NCI-H1436 (cell line): ENCODE measurements at places on chromosomes 1 and 21.

DNA sequence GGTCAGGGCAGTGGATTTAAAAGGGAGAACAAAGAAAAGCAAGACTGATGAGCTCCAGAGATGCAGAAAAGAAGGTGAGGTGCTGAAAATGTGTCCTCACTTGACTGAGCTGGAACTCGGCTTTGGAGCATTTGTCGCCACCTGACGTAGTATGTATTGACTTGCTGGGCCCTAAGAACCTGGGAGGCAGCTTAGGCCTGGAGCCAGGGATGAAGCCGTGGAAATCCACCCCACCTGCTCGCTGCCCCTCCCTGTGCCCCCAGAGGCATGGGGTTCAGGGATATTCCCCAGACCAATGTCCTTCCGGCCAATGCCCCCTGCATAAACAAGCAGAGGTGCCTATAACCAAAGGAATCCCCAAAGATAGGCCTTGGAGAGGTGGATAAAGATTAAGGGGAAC lies 14.3 kb downstream of the MRAP start:
- DNase-seq: no peak

- DNase-seq: no peak
Measured at GRCh38 chr1:56439610-56440264, 139.6 kb downstream of the PLPP3 start.

DNA sequence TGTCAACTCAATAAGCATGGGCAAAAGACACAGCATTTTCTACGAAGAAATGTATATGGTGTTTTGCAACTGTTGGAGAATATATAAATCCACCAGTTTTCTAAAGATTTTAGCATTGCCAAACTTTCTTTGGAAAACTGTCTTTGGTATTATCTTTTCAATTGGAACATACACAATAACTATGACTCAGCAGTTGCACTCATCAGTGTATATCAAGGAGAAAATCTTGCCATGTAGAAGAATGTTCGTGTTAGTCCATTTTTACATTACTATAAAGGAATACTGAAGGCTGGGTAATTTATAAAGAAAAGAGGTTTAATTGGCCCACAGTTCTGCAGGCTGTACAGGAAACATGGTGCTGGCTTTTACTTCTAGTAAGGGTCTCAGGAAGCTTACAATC lies 41.1 kb downstream of the PRKAA2 start:
- no peak for DNase-seq

DNA sequence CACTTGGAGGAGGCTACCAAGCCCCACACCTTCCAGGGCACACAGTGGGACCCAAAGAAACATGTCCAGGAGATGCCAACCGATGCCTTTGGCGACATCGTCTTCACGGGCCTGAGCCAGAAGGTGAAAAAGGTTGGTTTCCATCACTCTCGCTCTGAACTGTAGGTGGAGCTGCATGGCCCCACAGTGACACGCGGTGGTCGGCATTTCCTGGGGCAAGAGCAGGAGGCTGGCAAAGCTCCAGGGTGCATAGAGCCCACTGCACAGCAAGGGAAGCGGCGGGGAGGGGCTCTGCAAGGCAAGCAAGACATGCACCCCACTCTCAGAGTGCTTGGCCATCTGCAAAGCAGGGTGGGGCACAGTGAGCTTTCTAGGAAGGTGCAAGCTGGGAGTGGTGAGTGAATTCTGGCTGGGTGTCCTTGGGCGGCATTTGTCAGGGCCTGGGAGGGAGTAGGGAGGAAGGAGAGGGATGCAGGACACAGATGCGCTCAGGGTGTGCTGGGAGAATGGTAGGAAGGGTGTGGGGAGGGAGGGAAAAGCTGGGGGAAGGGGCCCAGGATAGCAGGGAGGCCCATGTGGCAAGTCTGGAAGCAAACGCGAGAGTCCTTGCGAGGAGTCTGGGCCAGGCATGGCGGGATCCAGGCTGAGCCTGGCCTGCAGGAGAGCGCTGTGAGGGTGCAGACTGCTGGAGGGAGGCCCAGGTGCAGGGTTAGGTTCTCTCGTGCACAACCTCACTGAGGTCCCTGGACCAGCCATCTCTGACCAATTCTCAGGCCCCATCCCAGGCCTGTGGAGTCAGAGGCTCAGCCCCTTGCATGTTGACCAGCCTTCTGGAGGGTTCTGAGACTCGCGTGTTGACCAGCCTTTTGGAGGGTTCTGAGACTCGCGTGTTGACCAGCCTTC lies 11.0 kb downstream of the TRPM2 start:
- no peak for DNase-seq

GRCh38 chr1:222095606-222096475 lies 354.0 kb upstream of the DUSP10 start:
- DNase-seq: no peak

- DNase-seq: no peak
Measured at GRCh38 chr1:235852887-235853286, 13.8 kb downstream of the LYST start.

DNA sequence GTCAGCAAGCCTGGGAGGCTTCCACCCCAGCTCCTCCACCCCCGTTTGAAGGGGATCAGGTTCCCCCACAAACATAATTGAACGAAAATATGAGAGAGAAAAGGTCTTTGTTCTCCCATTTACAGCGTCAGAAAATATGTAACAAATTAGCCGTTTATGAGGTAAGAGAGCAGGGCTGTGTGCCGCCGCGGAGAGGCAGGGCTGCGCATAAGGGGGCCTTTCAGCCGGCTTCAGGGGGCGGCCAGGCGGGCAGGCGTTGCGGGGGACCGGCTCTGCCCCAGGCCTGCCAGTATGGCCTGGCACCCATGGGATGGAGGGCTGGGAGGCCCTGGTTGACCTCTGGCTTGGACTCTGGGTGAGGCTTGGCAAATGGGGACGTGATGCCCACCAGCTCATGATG lies 179.3 kb downstream of the TRABD2B start:
- no peak for DNase-seq

DNA sequence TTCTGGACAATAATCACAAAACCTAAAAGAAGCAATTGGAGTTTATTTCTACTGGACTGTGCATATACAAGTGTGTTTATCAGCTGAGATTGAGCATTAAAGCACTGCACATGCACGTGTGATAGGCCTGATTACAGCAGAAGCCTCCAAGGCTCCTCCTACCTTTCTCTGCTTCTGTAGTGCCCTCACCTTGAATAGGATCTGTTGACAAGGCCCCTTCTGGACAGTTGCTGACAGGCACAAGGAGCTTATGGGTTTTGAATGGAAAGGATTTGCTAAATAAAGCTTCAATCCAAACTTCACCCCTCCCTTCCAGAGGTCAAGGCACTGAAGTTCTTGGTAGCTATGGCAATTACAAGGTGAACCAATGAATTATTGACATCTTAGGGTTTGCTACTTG lies 7.9 kb upstream of the SGIP1 start:
- no peak for DNase-seq

GRCh38 chr1:1079408-1080121 lies 5.5 kb upstream of the RNF223 start:
- peak; percentile 19 for DNase-seq

- DNase-seq: no peak
Measured at GRCh38 chr1:107152395-107152794, 11.6 kb downstream of the NTNG1 start.

DNA sequence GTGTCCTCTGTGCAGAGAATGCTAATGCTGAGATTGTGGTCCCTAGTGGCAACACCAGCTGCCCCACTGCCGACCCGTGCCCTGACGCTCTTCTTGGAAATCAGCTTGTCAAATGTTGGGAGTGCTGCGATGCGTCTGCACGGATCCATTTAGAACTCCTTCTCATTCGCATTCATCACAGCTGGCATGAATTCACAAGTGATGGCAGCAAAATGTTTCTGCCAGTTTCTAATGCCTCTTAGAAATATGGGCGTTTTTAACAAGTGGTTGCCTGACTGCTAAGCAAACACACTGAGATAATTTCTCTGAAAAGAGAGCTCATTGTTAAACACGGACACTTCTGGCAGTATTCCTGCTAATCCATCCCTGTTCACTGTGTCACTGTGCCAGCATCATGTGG lies 131.9 kb upstream of the KCNJ6 start:
- peak; percentile 53 for DNase-seq

DNA sequence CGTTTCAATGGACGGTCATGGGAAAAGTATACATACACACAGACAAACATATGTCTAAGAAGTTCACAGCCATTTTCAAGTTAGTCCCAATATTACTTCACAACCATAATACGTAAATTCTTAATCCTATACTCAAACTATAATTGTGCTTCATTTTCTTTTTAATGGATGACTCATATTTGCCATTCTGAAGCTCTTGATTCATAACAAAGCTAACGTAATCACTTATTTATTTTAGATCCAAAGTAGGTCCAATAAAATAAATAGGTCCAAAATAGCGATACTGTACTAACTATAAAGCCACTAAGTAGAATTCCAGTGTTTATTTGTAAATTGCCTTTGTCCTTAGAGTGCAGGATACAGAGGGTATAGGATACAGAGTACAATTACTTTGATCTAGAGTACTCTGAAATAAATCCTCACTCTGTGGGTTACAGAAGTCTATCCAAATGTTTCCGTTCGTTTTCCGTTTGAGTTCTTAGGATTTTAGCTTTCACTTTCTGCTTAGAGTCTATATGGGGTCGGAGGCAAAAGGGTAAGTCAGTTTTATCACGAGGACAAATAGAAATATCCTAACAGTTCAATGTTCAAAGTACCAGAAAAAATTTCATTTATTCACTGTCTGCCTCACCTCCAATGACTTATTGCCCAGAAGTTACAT lies 8.8 kb upstream of the C1orf115 start:
- no peak for DNase-seq

DNA sequence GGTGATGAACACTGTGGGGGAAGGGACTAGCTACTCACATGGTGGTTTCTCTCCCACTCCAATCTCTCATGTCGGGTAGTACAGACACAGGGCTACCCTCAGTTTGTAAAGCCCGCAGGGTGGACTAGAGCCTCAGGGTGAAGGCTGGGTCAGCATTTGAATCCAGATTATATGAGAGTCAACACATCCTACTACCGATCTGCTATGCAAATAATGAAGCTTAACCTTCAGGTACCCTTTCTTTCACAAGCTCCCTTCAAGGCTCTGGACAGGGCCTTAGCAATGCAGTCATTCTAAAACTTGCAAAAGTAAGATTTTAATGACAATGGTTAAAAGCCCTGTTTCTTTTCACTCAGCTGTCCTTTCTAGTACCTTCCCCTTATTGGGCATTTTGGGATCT lies 5.5 kb upstream of the ZBED6 start:
- DNase-seq: no peak

- peak; percentile 7 for DNase-seq
Measured at GRCh38 chr1:57324388-57324787, 99.5 kb downstream of the DAB1 start.

- DNase-seq: no peak
Measured at GRCh38 chr1:170776252-170776651, 112.3 kb downstream of the PRRX1 start.

- DNase-seq: no peak
Measured at GRCh38 chr1:175563236-175563895, 180.0 kb downstream of the TNR start.
